ENCODE measurements at places on chromosomes 2 and 18. TPM values are rescaled to one million over a fixed set of nuclear protein-coding genes. Genes with fewer than 3 reads are reported as not detected.

GRCh38 chr2:173997269-173997668, 32.1 kb upstream of the SP3 start:
- H3K4me1 ChIP-seq, result peaks cover 2% of the 10 kb centered on the region
- no peaks in the 10 kb centered on the region for H3K36me3 ChIP-seq
- peak; percentile 93 for DNase-seq
- H3K27ac ChIP-seq, result no peak overlapping the region
- H3K4me3 ChIP-seq, result no peak overlapping the region
- no peaks in the 10 kb centered on the region for H3K27me3 ChIP-seq

DNA sequence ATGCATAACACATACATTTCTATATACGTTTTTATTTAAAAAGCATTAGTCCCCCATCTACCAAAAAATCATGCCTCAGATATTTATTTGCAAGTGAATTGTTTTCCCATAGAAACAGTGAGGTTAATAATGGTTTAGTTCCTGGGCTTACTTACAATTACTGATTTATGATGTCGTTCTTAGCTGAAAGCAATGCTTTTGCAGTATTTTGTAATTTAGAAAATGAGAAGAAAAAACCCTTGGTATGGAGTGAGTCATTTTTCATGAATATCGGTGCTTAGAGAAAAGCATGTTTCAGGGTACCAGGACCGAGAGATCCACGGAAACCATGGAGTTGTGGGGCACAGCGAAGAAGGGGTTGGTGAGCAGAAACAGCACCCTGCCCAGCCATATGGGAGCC, 12.0 kb upstream of the CDK15 start:
- no peak overlapping the region for H3K27ac ChIP-seq
- no peak overlapping the region for H3K4me3 ChIP-seq

DNA sequence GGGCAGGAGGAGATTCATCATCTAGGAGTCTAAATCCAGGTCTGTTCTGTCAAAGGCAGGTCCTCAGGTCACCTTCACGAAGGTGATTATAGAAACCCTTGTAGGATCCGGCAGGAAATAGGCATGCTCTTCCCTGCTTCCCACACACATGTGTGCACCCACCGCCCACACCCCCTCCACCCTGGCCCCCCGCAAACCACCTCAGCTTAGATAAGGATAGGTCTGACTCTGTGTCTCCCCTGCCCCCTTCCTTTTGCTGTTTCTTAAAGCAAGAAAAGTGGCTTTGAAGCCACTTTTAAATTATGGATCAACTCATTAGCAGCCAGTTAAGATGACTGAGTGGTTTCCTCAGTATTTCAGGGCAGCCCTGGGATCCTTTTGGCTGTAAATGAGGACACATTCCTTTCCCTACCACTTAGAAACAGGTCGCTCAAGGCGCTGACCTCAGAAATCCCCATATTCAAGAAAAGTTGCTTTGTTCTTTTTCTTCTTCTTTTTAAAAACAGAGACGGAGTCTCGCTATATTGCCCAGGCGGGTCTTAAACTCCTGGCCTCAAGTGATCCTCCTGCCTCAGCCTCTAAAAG, 14.5 kb upstream of the CIB4 start:
- H3K27me3 ChIP-seq, result no peaks in the 10 kb centered on the region
- H3K4me3 ChIP-seq, result no peak overlapping the region
- no peaks in the 10 kb centered on the region for H3K4me1 ChIP-seq
- H3K27ac ChIP-seq, result no peak overlapping the region

DNA sequence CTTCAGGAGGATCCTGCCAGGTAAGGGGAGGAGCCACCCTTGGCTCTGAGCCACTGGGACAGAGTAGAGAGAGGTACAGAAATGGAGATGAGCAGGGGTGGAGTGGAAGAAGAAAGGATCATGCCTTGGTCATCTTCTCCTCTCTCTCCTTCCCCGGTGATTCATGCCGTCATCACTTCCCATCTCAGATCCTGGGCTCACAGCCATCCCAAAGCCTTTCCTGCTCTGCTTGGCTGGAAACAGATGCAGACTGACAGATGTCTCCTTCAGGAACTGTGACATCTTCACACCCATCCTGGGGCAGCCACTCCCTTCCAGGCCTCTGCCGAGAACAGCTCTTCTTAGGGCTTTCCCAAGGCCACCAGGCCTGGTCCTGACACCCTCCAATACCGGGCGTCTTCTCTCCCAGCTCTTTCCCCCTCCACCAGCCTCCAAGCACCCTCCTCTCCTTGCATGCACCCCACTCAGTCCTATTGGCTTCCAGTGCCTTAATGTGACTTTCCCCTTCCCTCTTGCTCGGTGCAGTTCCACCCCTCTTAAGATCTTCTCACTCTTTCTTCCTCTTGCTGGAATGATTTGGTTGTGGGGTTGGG, 58.3 kb upstream of the TNP1 start:
- H3K36me3 ChIP-seq, result no peaks in the 10 kb centered on the region
- DNase-seq, result no peak
- H3K27me3 ChIP-seq, result no peaks in the 10 kb centered on the region
- H3K4me1 ChIP-seq, result no peaks in the 10 kb centered on the region
- no peak overlapping the region for H3K4me3 ChIP-seq
- no peak overlapping the region for H3K27ac ChIP-seq

DNA sequence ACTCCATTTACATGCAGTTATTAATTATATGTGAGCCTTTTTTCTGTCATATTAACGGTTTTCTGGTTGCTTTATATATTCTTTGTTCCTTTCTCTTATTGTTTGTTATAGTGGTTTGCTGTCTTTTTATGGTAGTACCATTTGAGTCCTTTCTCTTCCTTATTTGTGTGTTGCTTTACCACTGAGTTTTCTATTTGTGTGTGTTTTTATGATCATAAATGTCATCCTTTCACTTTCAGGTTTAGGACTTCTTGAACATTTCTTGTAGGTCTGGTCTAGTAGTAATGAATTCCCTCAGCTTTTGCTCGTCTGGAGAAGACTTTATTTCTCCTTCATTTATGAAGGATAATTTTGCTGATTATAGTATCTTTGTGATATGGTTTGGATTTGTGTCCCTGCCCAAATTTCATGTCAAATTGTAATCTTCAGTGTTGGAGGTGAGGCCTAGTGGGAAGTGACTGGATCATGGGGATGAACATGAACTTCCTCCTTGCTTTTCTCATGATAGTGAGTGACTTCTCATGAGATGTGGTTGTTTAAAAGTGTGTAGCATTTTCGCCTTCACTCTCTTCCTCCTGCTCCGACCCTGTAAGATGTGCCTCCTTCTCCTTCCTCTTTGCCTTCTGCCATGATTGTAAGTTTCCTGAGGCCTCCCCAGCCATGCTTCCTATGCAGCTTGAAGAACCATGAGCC, 11.5 kb downstream of the GCC2 start:
- H3K4me3 ChIP-seq, result no peak overlapping the region
- no peaks in the 10 kb centered on the region for H3K4me1 ChIP-seq
- H3K36me3 ChIP-seq, result peaks cover 5% of the 10 kb centered on the region
- no peak overlapping the region for H3K27ac ChIP-seq

DNA sequence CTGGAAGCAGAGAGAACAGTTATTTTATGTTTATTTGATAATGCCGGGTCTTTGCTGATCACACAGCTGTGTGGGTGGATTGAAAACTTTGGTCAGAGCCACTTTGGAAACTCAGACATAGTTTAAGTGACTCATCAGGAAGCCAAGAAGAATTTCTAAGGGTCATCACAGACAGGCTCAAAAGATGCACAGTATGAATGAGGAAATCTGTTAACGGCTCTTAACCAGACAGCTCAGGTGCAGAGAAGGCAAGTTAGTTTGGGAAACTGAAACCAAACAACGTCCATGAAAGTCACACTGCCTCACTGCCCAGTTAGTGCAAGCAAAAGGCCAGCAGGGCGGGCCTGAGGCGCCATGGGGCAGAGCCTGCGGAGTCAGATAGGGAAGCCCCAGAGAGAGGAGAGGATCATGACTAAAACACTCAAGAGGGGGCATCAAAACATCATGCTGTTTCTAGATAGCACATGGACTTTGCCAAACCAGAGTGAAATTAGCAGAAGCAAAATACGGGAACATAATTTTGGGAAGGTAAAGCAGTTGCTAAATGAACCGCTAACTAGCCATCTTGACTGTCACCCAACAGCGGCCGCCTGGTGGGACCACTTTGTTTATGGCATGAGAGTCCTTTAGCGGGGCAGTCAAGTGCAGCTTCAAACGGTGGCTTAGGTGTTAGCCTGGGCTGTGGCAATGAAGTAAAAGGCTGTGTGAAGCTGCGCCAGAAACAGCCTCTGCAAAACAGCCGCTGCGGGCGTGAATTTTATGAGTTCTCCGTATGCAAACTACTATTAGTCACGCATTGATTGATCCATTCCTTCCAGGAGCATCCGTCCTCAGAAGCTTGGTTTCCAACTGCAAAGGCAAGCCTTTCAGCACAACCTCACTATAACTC, 101.2 kb downstream of the KCTD18 start:
- no peak overlapping the region for H3K4me3 ChIP-seq
- no peak for DNase-seq
- H3K27ac ChIP-seq, result no peak overlapping the region
- peaks cover 2% of the 10 kb centered on the region for H3K4me1 ChIP-seq

GRCh38 chr18:39596891-39597290, 2031.3 kb upstream of the CELF4 start:
- no peak for DNase-seq
- H3K4me1 ChIP-seq, result no peaks in the 10 kb centered on the region
- H3K27ac ChIP-seq, result no peak overlapping the region
- H3K4me3 ChIP-seq, result no peak overlapping the region
- H3K36me3 ChIP-seq, result no peaks in the 10 kb centered on the region

DNA sequence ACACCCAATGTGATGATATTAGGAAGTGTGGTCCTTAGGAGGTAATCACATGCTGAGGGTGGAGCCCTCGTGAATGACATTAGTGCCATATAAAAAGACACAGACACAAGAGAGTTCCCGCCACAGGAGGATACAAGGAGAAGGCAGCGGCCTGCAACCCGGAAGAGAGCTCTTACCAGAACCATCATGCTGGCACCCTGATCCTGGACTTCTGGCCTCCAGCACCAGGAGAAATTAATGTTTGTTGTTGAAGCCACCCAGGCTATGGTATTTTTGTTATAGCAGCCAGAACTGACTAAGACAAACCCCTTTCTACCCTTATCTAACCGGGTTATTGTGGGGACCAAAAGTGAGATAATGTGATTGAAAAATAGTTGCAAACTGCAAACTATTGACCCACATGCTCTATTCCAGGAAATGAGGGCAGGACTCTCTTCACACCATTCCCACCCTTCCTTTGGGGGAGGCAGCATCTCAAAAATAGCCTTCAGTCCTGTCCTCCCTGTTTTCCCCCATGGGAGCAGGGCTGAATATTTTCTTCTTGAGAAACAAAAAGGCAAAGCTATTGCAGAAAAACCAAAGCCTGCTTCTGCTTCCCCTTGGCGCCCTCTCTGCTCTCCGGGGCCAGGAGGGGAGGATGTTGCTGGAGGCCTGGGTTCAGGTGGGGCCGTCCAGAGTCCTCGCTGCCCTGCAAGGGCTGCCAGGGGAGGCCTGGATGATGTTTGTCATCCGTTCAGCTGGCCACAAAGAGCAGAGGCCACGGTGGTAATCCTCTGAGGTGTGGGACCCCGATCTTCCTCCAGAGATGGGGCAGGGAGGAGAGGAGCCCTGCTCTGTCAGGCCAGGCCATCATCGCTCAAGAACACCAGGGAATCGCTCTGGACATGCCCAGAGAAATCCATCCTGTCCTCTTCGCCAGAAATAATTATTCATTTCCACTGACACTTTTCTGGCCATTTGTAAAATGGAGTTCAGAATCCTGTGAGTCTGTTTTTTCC, 73.8 kb upstream of the HAAO start:
- no peaks in the 10 kb centered on the region for H3K27me3 ChIP-seq
- no peak for DNase-seq
- peaks cover 4% of the 10 kb centered on the region for H3K4me1 ChIP-seq
- peak overlapping the region; percentile 79 for H3K27ac ChIP-seq
- H3K36me3 ChIP-seq, result no peaks in the 10 kb centered on the region

- H3K27ac ChIP-seq, result no peak overlapping the region
- DNase-seq, result no peak
- no peak overlapping the region for H3K4me3 ChIP-seq
- H3K36me3 ChIP-seq, result no peaks in the 10 kb centered on the region
Measured at GRCh38 chr2:129642526-129643043, 336.9 kb upstream of the RAB6C start.

DNA sequence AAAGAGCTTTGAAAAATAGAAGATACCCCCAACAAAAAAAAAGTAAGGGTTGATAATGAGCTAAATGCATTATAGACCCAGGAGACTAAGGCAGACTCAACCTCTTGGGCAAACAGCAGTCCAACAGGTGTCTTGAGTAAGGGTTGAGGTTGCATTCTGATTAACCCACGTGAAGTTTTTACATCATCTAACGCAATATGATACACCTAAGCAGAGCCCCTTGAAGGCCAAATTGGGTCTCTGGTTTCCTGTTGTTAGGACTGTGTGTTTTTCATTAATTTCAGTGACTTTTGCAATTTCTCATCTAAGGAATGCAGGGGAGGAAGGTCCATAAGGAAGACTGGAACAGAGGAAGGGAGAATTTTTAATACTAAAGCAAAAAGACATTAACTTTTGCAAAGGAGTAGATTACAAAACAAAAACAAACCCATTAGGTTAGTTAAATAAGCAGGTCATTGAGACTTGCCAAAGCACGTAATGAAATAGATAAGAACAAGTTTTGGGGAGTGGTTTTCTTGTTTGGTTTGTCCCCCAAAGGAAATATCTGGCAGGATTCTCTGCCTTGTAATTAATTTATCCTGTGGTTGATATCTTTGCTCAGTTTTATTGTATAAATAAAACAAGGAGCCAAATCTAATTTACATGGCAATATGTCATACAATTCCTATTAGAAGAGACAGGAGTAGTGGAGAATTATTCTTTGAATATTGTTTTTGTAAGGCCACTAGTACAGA, 244.3 kb downstream of the ETAA1 start:
- no peaks in the 10 kb centered on the region for H3K27me3 ChIP-seq
- no peak for DNase-seq
- no peak overlapping the region for H3K4me3 ChIP-seq
- H3K36me3 ChIP-seq, result no peaks in the 10 kb centered on the region

DNA sequence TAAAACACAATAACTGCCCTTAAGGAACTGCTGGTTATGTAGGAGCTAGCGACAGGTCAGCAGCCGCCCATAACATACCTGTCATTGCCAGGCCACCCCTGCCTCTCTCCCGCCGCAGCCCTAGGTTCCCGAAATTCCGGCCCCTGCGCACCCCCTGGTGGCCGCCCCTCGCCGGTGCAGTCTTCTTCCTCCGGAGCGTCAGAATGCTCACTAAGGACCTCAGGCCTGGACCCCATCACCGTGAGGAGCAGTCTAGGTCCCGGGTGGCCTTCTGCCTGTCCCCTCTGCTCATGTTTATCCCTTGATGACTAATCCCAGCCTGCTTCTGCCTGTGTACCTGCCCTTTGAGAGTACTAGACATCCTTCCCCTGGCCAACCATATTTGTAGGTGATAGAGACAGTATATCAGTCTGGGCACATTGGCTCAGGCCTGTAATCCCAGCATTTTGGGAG, 115.7 kb upstream of the SLC1A4 start:
- no peaks in the 10 kb centered on the region for H3K27me3 ChIP-seq
- H3K4me1 ChIP-seq, result no peaks in the 10 kb centered on the region
- peak; percentile 95 for DNase-seq
- no peak overlapping the region for H3K4me3 ChIP-seq

GRCh38 chr2:43407935-43408334, 181.5 kb upstream of the ZFP36L2 start:
- H3K27me3 ChIP-seq, result no peaks in the 10 kb centered on the region
- H3K4me3 ChIP-seq, result no peak overlapping the region
- no peak for DNase-seq
- no peak overlapping the region for H3K27ac ChIP-seq
- no peaks in the 10 kb centered on the region for H3K4me1 ChIP-seq

Gene AFF3
- polyA plus RNA-seq, result 0.41 TPM

Gene EFR3B
- polyA plus RNA-seq, result 0.36 TPM
